DMS153 (cell line): ENCODE measurements at places on chromosomes 2 and 18.

DNA sequence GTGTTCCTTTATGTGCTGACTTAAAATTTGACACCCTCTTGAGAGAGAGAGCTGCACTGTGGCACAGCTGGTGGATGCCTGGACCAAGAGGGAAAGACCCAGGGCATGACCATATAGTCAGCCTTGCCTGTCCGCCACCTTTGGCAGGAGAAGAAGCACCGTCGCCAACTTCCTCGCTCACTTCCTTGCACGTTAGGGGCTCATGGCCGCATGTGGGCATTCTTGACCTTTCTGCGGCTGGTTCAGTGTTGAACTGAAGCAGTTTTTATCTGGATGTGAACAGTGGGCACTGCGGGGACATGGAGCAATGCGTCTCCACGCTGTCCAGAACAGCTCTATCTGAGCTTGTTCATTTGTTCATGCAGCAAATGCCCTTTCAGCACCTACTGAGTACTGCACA is 66.9 kb downstream of the TRAPPC12 start:
- DNase-seq = no peak

- no peak for DNase-seq
These were observed 112.1 kb upstream of the FHL2 start for GRCh38 chr2:105510761-105511528.

DNA sequence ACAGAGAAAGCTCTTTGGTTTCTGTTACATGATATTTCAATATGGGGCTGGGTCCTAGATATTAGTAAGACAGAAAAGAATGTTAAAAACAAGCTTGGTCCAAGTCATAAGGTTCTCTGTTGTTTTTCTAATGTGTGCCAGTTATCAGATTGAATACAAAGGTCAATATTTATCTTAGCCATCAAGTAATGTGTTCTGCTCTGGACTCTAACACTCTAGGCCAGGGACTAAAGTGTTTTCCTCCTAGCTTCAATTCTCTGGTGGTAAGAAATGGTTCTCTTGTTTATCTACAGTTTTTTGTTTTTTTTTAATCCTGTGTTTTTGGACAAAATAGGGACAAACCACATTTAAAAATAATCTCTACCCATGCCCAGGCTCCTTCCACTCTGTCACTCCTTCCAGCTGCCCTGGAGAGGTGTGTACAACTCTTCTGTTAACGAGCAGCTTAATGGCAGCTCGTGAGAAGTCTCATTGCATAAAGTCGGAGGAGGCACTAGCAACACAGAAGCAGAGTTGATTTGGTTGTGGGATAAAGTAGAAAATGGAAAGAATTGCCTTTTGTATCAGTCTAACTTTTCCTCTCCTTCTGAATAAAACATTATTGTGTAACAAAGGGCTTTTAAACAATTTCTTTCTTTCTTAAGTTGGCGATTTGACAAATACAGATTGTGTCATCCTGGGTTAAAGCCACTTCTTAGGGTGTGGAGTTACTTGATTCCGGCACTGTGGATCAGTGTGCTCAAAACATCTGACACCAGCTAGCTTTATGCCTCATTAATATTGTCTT is 8.0 kb upstream of the SESTD1 start:
- peak; percentile 72 for DNase-seq

GRCh38 chr2:222024932-222025880 is 273.6 kb downstream of the PAX3 start:
- DNase-seq = no peak

- DNase-seq = no peak
These were observed 7.6 kb downstream of the ITM2C start for GRCh38 chr2:230872151-230872967.

GRCh38 chr2:190891372-190891771 is 10.8 kb downstream of the GLS start:
- no peak for DNase-seq

- no peak for DNase-seq
These were observed 489.4 kb downstream of the LRP1B start for GRCh38 chr2:141641462-141641861.

- no peak for DNase-seq
These were observed 8.7 kb downstream of the MAL start for GRCh38 chr2:95034221-95034620.
